ENCODE measurements at places on chromosomes 4 and X.

GRCh38 chrX:54007682-54008081, 36.6 kb downstream of the PHF8 start:
- DNase-seq: no peak

DNA sequence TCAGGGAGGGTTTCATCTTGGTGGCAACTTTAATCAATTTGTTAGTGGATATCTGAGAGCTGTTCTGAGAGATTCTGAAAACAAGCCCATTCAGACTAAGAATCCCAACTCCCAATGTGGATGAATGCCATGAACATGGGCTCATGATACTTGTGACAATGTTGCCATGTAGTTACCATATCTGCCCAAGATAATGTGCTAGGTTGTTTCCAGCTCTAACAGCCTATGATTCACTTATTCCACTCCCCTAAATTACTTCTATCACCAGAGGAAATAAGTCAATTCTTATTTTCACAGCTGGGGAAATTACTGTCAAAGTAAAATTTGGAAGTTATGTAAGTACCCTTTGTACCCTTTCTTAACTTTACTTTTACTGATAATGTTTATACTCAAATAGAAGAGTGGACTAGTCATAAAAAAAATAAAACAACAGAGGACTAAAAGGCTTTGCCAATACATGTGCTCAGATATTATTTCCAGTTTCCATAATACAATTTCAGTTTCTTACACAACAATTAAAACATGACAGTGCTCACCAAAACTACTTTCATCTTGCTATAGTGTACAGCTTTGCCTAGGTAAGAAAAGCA, 1101.7 kb upstream of the INTU start:
- no peak for DNase-seq

DNA sequence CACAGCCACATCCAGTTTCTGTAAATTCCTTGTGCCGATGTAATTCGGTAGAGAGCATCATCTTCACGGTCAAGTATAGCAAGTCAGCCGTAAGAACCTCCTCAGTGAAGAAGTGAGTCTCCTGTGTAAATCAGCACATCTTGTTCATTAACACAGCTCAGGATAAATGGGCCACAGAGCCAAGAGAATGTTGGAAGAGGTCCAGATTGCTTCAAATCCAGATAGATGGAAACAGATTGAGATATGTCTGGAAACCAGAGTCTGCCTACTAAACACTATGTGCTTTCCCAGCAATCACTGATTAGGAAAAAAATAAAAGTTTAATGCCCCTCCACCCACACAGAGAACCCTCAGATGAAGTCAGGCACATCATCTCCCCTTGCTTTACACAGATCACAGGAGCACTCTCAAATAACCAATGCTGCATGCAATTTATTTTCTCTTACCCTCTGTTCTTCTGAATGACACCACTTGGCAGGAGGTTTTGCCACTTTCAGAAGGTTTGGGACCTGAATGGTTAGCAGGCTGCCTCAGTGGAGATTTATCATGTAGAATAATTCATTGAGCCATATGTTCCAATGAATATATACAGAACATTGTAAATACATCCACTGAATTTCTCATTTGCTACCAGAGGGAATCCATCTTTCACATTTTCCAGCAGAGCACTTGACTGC, 357.7 kb downstream of the C4orf33 start:
- DNase-seq: no peak

GRCh38 chr4:54542119-54542438, 115.7 kb upstream of the KIT start:
- no peak for DNase-seq

- peak; percentile 81 for DNase-seq
Observed at GRCh38 chrX:41381685-41382084, 47.7 kb downstream of the DDX3X start.

GRCh38 chr4:6782846-6783110, 251 bp downstream of the KIAA0232 start:
- no peak for DNase-seq

DNA sequence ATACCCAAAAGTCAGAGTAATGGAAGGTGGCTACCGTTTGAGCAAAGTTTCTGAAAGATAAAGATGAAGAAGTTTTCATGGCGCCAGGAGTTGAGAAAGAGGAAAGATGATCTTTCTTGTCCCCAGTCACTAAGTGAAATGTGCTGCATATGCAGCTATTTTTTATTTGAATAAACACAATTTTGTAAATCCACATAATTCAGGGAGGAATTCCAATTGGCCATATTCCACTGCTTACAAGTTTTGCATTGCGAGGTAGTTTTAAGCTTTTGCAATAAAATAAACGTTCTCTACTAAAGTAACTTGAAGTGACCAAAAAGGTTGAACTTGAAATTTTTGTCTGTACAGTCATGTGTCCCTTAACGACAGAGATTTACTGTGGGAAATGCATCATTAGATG, 139.3 kb upstream of the VCX2 start:
- DNase-seq: no peak

GRCh38 chr4:52246827-52247226, 195.7 kb downstream of the SPATA18 start:
- DNase-seq: no peak

DNA sequence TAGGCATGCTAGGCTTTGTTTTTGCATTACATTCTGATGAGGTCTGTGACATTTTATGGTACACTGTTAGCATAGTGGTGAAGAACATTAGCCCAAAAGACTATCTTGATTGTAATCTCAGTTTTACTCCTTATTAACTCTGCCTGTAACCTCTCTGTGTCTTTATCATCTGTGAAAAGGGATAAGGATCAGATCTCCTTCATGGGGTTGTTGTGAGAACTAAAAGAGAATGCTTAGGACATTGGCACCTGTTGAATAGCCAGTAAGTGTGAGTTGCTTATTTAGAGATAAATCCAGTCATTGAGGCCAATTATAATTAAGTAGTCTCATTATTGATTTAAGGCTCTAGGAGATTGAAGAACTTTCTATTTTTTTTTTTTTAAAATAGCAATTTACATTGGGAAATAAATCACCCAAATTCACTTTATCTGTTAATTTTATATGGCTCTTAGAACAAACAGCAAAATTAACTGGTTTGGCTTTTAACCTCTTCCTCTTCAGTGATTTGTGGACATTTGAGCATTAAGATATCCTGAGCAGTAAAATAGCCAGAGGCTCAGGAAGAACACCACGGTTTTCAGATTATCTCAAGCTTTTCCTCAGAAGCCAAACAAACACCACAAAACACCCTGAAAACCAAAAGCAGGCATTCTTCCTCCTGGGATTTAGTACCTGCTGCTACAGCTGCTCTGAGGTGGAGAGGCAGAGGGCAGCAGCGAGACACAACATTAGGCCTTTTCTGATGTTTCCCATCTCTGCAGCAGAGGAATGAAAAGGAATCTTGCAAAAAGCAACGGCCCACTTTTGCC, 192.9 kb downstream of the ARHGAP10 start:
- peak; percentile 46 for DNase-seq

GRCh38 chr4:115126491-115126890, 13.1 kb upstream of the NDST4 start:
- no peak for DNase-seq

- no peak for DNase-seq
Observed at GRCh38 chr4:153062652-153063168, 126.6 kb downstream of the FHDC1 start.

DNA sequence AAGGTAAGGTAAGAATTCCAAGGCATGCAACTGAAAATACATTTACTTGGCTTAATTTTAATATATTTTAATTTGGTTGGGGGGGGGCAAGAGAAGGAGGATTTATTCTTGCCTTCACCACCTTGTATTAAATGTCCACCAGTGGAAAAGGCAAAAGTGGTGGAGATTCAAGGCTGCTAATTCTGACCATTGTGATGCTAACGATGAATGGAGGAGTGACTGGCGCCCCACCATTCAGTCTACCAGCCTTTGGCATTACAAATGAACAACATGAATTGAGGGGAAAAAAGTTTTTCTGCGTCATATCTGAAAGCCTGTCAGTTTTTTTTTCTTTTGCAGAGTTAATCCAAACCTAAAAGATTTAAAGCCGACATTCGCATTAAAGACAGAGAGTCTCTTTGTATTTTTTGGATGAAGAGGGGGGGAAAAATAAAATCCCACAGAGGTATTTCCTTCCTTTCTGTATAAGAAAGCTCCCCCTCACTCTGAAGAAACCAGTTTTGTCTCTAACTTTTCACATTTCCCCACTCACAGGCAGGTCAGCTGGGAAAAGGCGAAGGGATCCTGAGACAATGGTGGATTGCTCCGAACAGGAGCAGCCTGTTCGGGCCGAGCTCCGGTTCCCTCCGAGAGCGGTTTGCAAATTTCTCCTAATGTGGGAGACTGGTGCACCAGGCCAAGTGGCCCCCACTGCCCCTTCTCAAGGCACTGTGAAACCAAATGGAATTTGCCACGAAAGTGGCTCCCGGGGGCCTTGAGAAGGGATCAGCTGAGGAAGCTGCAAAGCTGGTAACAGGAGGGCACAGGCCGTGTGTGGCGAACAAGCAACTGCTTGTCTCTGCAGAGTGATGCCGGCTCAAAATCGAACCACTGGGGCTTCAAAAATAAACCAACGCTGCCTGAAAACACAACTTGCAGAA, 28.1 kb downstream of the SHISA3 start:
- no peak for DNase-seq

DNA sequence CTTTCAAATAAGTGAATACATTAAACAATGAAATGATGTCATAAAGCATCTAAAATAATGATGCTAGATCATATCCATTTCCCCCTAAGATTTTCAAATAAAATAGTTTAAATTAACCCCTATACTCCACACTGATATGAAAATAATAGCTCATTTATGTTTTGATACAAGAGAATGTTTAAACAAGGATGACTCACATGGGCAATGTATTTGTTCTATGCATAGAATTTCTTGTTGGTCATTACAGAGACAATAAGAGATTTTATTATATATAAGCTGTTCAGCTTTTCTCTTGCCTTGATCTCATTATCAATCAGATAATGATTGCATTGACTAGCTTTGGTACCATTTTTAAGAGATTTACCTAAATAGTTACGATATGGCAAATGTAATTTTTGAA, 411.7 kb downstream of the ARHGAP24 start:
- DNase-seq: no peak

DNA sequence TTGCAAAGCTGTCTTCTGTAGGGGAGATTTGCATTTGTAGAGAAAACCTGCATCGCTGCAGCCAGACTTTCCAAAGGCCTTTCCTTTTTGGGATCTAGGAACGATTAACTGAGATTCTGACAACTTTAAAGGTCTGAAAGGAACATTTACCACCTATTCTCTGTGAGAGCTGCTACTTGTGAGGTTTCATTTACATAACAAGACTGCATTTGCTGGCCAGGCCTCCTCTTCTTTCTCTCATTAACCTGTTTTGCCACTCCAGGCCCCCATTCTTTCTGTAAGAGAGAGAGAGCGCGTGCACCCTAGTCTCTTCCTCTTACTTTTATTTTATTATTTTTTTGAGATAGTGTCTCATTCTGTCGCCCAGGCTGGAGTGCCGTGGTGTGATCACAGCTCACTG, 31.6 kb downstream of the TMEM31 start:
- DNase-seq: no peak

- DNase-seq: peak; percentile 82
Observed at GRCh38 chr4:38145741-38146140, 185.5 kb downstream of the PTTG2 start.

GRCh38 chr4:9765091-9765490, 16.3 kb upstream of the DRD5 start:
- no peak for DNase-seq

DNA sequence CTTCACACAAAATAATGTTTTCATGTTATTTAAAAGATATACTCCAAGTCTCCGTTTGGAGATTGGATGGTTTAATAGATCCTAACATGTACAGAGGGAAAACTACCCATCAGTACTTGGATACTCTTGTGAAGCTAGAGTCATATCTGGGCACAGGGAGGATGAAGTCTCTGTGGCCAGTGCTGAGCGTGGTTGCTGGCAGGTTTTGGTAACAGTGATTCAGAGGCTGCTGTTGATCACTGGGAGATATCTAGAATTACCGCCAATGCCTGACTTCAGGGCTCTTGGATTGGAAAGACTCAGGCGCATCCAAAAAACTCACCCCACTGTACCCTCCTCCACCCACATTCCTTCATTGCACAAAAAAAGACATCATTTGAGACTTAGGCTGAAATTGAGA, 107.2 kb upstream of the PGRMC2 start:
- DNase-seq: peak; percentile 33

- no peak for DNase-seq
Observed at GRCh38 chrX:102339312-102340298, 92.6 kb downstream of the NXF2 start.

DNA sequence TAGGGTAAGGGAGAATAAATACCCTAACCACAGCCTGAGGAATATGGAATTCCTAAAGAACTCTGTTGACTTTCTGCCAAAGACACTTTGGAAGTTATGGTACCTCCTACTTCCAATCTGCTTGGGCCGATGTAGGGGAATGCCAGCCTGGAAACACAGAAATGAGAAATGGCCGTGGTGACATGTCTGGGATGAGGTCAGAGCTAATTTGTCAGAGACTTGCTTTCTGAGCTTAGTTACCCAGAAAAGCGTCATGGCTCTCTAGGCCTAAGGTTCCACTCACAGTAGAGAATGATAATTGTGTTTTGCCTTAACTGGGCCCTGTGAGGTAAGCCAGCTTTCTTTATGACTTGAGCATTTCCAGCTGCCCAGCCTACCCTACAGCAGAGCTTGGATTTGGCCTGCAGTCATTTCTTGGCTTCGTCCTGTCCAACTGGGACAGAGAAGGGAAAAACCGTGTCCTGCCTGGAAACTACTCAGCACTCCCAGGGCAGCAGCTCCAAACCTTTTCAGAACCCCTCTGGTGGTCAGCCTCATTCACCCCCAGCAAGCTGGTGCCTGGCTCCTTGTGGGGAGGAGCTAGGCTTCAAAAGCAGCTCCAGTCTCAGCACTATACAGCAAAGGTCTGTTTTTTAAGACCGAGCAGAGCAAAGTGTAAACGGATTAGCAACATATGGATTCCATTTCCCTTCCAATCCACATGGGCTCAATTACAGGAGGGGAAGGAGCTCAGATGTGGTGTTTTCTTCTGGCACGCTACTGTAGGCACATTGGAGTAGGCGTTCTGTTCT, 92.3 kb downstream of the RLIM start:
- DNase-seq: peak; percentile 39

GRCh38 chr4:41661442-41662076, 87.0 kb downstream of the PHOX2B start:
- peak; percentile 63 for DNase-seq

GRCh38 chr4:27233531-27233930, 372.9 kb downstream of the STIM2 start:
- no peak for DNase-seq

GRCh38 chr4:120916937-120917336, 5.6 kb downstream of the PRDM5 start:
- no peak for DNase-seq

DNA sequence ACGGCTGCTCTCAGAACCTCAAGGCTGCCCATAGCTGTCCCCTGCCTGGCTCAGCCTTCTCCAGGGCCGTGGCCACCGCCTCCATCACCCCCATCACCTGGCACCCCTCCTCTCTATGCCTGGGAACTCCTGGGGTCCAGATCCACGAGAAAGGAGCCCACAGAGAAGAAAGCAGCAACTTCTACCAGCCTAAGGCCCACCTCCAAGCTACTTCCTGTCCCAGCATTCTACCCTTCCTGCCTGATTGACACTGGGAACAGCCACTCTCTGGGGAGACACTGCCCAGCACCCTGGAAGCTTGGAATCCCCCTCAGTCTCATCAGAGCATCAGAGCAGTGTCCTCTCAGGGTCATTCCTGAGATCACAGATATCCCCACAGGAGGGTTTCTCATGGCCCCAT, 36.9 kb upstream of the PROM1 start:
- no peak for DNase-seq

GRCh38 chrX:48666649-48667048, 16.9 kb upstream of the WAS start:
- DNase-seq: no peak

- peak; percentile 56 for DNase-seq
Observed at GRCh38 chr4:23966725-23967124, 76.9 kb upstream of the PPARGC1A start.

GRCh38 chr4:107689912-107690587, 30.0 kb downstream of the PAPSS1 start:
- peak; percentile 9 for DNase-seq
